NCI-H69 (cell line): ENCODE measurements at places on chromosomes 1 and 21.

- peak; percentile 61 for DNase-seq
Measured at GRCh38 chr1:220879076-220879508, at the start of gene HLX. Gene HLX (plus strand): TSS chr1:220879443. CDS start chr1:220879858, 415 bp downstream.

GRCh38 chr1:68331117-68331865 is 99.0 kb upstream of the WLS start:
- peak; percentile 79 for DNase-seq

DNA sequence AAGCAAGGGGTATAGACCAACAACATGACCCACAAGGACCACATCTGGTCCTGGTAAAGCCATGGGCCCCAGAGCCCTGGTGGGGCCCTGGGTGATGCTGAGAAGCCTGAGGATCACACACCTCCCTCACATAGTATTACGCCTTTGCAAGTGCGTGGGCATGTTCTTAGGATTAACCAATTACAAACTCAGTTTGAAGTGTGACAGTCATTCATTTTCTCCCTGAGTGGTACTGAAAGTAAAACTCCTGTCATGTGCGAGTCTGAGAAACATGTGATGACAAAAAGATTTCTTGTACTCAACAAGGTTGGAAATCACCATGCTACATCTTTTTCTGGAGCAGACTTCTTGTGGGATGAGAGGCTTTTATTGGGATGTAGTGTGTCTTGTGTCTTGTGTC is 315.3 kb upstream of the DUSP10 start:
- DNase-seq = no peak

GRCh38 chr21:33033961-33034413 is 8.3 kb downstream of the OLIG2 start:
- DNase-seq = no peak

DNA sequence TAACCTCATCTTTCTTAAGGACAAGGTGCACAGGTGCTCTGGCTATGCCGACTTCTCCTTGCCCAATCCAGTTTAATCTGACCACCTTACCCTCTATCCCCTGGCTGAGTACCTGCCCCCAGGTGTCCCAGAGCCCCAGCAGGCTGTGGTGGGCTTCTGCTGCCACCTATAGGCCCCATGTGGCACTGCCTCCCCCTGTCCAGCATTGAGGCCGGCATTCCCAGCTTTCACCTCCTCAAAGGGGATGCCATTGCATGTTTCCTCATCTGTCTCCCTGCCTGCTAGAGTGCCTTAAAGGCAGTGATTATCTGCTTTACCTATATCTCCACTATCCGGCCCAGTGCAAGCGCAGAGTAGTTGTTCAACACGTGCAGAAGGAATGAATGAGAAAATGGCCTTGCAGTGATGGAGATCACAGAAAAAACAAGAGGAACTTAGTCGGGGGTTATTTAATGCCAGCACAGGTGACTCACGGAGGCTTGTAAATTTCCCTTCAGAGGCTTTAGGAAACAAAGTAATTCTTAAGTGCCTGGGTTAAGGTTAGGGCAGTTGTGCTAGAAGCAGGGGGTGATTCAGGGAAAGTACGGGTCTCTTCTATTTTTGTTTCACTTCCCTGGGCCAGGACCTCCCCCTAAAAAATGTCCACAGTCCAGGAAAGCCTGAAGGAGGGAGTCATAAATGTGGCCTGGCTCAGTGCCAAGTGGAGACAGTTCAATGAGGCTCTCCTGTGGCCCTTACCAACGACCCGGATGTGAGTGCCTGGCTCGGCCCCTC is 131.8 kb upstream of the NGF start:
- DNase-seq = peak; percentile 23

GRCh38 chr1:113125517-113125916 is 52.5 kb downstream of the LRIG2 start:
- no peak for DNase-seq

GRCh38 chr1:10045480-10046355 is 13.0 kb downstream of the UBE4B start:
- DNase-seq = peak; percentile 44

DNA sequence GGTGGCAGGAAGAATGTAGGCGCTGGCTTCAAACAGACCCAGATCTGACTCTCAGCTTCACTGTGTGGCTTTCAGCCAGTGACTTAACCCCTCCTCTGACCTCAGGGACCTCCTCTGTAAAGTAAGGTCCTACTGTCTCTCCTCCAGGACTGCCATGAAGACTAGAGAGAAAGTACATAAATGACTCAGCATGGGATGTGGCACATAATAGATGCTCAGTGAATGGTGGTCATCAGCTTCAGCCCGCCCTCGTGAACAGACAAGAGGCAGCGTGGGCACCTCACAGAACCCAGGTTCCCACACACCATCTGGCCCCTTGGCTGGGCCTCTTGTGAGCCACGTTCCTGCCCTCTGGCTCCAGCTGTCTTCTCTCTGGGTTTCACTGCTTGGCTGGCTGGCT is 126.0 kb downstream of the SYF2 start:
- DNase-seq = no peak

DNA sequence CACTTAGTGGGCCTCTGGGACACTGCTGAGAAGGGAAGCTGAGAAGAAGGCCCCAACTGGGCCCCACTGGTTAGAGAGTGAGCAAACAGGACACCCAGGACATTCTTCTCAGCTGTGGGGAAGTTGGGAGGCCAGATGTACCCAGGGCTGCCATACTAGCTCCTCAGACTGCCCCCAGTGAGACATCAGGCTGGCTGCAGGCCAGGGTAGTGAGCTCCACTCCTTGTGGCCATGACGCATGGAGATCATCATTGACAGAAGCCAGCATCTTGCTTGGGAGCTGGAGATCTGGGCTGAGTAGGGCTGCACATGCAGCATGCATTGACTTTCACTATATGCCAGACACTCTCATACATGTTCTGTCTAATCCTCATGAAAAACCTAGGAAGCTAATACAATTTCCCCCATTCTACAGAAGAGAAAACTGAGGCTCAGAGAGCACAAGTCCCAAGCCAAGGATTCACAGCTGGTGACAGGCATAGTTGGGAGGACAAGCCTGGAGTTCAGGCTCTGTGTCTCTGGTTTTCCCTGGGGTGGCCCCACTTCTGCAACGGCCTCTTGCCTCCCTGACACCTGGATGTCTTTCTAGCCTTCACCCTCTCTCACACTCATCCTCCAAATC is 24.1 kb upstream of the MYCL start:
- no peak for DNase-seq

DNA sequence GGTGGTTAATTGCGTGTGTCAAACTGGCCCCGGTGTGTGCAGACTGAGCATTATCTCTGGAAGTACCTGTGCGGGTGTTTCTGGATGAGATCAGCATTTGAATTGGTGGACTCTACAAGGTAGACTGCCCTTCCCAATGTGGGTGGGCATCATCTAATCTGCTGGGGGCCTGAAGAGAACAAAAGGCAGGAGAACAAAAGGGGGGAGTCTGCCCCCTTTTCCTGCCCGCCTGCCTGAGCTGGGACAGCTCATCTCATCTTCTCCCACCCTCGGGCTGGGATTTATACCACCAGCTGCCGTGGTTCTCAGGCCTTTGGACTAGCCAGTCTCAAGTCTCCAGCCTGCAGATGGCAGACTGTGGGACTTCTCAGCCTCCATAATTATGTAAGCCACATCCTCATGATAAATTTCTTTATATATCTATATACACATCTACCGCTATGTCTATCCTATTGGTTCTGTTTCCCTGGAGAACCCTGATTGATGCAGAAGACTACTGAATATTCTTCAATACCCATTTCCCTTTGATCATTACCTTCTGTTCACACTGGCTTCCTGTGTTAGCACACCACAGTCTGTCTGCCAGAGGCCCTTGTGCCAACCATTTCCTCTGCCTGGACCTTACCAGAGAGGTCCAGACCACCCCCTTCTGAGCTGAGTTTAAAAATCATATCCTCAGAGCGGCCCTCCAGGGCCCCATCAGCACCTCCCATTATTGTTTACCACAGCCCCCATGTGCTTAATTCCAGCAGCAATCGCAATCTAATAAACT is 25.2 kb downstream of the RCAN1 start:
- DNase-seq = peak; percentile 57

DNA sequence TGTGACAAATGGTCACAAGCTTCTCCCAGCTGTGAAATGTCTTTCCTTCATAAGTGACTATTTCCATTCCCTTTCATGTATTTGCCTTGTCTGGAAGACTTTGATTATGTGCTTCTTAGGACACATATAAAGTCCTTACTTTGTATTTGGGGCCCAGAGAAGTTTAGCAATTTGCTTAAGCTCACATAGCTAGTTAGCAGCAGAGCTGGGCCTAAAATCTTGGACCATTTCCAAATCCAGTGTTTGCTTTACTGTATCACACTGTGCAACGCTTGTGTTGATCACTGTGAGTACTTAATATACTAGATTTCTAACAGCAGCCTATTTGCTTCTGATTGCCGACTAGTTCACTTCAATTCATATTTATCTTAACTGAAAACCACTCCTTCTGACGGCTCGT is 2.2 kb upstream of the KCNA3 start:
- DNase-seq = peak; percentile 80

DNA sequence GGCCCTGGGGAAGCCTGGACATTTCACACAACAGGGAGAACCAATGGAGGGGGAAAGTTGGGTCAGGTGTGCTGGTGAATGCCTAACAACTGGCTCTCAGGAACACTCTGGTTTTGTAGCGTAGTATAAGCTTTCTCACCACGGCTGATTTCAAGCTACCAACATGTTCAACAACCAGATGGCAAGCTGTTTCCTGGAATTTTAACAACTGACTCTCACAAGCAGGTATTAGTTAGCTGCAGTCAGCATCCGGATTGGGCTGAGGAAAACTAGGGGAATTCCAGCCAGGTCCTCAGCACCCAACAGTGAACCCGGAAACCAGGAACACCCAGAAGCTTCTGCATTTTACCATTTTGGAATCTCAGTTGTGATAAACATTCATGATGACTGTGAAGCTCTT is 162.3 kb upstream of the CAMK1G start:
- DNase-seq = no peak

- peak; percentile 11 for DNase-seq
Measured at GRCh38 chr1:11562664-11563063, 83.7 kb downstream of the DISP3 start.

DNA sequence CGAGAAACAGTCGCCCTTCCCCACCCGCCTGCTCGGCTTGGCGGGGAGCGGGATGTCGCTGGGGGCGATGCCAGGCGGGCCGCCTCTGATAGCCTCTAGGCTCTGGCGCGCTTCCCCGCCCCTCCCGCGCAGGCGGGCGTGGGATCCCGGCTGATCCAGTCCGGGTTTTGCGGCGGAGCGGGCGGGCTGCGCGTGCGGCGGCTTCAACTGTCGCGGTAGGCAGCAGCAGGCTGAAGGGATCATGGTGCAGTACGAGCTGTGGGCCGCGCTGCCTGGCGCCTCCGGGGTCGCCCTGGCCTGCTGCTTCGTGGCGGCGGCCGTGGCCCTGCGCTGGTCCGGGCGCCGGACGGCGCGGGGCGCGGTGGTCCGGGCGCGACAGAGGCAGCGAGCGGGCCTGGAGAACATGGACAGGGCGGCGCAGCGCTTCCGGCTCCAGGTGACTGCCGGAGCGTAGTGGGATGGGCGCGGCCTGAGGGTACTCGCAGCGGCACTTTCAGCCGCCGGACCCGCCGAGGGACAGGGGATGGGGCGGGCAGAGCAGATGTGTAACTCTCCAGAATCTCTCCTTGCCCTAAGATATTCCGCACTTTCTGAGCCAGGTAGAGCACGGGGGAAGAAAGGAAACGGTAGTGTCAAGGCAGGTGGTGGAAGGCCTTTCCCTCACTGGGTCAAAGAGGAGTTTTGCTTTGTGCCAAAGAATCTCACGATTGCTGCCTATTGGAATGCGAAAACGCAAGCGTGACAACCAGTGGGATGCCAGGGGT is at the start of gene FAAH:
FAAH (plus strand) TSS at position 210 of the 764 bp plus-strand sequence; CDS start at position 242, 32 bp downstream.
- DNase-seq = peak; percentile 80

DNA sequence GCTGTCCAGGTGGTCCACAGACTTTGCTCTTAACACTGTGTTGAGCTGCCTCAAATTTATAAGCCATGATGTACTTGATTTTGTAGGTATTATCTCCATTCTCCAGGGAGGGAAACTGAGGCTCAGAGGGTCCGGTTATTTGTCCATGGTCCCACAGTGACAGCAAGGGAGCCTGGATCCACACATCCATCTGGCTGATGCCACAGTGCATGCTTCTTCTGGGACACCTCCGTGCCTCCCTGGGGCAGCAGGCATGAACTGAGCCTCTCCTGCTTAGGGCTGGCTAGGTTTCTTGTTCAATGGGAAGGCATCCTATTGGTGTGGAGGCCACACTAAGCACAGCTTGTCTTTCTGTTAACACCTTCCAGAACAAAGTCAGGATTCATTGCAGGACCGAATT is 317.3 kb downstream of the AJAP1 start:
- DNase-seq = no peak

- no peak for DNase-seq
Measured at GRCh38 chr1:229192031-229192430, 78.9 kb upstream of the RAB4A start.

DNA sequence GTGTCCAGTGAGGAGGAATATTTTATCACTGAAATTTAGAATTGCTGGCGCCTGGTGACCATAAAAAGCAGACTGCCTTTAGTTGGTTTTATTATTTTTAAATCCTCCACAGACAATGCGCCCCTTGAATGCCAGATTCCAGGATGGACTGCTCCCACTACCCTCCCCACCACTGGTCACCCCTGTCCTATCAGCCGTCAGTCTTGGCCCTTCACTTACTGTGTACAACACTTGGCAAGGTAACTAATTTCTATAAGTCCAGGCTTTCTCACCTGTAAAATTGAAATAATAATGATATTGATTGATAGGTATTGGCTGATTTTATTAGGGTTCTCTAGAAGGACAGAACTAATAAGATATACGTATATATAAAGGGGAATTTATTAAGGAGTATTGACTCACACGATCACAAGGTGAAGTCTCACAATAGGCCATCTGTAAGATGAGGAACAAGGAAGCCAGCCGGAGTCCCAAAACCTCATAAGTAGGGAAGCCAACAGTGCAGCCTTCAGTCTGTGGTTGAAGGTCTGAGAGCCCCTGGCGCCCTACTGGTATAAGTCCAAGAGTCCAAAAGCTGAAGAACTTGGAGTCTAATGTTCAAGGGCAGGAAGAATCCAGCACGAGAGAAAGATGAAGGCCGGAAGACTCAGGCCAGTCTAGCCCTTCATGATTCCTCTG is 17.8 kb downstream of the RHEX start:
- no peak for DNase-seq

DNA sequence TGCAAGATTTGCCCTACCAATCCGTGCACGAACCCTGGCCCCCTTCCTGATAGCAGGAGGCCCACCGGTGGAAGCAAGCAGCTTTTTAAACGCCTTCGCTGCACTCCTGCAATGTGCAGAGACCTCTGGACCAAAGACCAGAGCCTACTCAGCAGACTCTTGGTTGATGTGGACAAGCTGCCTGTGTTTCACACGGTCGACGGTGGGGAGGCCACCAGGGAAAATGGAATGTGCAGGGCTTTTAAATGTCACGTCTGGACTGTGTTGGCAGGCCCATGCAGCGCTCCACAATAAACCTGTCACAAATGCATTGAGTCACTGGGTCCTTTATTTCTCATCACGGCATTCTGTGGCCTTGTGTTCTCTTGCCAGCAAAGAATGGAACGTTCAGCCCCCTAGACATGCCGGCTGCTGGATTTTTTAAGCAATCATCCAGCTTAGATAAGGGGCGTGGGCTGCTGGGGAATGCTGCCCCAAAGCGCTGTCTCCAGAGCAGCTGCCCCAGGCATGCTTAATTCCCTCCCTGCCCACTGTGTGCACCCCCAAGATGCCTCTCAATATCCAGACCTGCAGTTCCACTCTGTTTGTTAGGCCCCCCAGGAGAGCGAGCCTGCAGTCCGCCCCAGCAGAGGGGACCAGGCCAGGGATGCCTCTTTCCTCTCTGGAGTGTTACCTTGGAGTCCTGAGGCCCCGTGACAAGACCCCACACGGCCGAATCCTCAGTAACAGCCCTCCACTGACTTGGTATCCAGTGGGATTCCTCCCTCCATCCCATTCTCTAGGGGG is 71.3 kb downstream of the ATP5PO start:
- no peak for DNase-seq

GRCh38 chr21:32499249-32500055 is 85.9 kb downstream of the TCP10L start:
- DNase-seq = no peak
